Cardiac atrium fibroblast (primary cell): ENCODE measurements at places on chromosomes 5 and 9. TPM values are rescaled to one million over a fixed set of nuclear protein-coding genes. Genes with fewer than 3 reads are reported as not detected.

PCDHGC4 gene
- under 0.01 and 0.18 TPM in 2 replicates for total RNA-seq

SLC6A7 gene
- not detected in 2 replicates for total RNA-seq

PITX1 gene
- total RNA-seq, result not detected in 2 replicates

GLRA1 gene
- total RNA-seq, result not detected in 2 replicates

FSTL4 gene
- total RNA-seq, result not detected in 2 replicates

ANAPC2 gene
- total RNA-seq, result 13.5 and 20.3 TPM in 2 replicates
